ENCODE measurements at places on chromosomes 12 and 14.

- DNase-seq = no peak
Measured at GRCh38 chr12:87425942-87426554, 603.2 kb downstream of the C12orf50 start.

GRCh38 chr14:47857646-47858045, 182.2 kb upstream of the MDGA2 start:
- DNase-seq = no peak

GRCh38 chr14:54777395-54777794, 125.2 kb downstream of the GCH1 start:
- no peak for DNase-seq

DNA sequence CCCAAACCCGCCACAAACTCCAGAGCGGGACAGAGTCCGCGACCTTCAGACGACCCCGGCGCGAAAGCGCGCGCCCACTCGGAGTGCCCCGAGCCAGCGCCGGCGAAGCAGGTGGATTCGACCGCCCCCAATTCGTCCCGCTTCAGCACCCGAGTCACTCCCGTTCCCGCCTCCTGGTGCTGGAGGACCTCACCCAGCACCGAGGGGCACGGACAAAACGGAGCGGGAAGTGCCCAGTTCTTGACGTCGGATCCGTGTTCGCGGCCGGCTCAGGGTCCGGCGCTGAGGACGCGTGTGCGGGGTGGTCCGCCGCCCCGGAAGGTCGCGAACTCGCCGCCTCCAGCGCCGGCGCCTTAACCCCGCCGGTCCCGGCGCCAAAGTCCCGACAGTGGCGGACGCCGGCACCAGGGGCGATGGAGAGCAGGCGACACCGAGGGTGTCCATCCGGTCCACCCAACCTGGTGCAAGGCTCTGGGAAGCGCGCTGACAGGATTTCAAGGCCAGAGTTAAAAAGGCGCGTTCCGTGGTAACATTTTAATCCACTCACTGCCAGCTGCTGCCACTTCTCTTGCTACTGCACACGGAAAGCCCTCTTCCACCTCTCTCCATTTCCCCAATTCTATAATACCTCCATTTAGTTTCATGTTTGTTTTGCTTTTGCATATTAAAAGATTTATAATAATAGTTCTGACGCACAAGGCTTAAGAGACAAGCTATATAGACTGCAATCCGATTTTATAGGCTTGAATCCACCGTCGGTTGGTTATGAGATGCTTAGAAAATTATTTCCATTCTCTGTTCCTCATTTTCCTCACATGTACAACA, 240.0 kb upstream of the CPNE8 start:
- DNase-seq = peak; percentile 5

DNA sequence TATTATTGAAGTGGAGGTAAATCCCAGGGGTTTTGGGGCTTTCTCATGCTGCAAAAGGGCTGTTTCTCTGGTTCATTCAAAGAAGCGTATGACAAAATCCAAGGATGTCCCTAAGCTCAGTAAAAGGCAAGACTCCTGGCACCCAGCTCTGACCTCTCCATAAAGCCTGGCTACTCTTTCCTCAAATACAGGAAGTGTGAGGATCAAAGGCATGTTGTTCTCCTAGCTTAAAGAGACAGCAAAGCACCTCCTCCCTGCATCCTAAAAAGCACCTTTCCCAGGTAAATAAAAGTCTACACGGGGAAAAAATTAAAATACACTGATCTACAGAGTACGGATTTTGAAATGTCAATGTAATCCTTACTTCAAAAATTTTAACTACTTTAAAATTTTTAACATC, 118.6 kb downstream of the LMNTD1 start:
- no peak for DNase-seq

- no peak for DNase-seq
Measured at GRCh38 chr12:53700567-53700966, 24.7 kb upstream of the ATP5MC2 start.

GRCh38 chr12:52755533-52755932, 21.6 kb downstream of the KRT76 start:
- no peak for DNase-seq

DNA sequence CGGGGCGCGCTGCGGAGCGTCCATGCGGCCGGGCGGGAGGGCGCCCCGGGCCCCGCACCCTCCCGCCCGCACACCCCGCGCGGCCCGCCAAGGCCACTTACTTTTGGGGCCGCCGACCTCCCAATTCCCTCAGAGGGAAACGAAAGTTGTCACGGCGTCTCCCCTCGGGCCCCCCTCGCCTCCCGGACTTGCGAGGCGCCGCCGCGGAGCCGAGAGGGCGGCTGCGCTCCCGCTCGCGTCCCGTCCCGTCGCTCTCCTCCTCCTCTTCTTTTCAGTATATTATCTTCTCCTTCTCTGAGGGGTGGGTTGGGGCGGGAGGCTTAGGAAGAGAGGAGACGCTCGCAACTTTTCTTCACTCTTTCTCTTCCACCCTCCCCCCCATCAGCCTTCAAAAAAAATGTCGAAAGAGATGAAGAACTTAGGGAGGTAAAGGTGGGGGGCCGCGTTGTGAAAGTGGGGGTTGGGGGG, 613 bp downstream of the DUSP16 start:
- DNase-seq = peak; percentile 7

GRCh38 chr12:76037130-76038103, 5.8 kb upstream of the PHLDA1 start:
- no peak for DNase-seq

DNA sequence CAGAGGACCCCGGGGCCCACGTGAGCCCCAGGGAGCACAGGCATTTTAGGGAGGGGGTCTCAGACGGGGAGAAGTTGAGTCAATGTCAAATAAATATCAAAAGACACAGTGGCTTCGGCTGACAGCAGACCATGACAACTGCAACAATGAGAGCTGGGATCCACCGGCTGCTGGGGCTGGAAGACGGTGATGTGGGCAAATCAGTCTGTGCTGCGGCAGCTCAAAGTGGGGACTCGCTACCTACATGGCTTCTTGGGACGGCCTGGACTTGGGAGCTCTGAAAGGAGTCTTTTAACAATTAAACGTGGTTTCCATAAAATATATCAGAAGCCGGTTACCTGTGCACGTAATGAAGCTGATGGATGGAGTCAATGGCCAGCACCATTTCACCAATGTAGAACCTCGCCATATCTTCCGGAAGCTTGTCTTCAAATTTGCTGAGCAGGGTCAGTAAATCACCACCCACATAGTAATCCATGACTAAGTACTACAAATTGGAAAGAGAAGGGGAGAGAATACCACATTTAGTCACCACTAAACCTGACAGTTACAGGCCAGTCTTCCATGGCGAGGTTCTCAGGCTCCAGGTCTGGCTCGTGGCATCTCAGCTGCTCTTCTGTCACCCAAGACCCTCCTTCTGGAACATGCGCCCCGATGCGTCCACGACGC, 58.0 kb downstream of the CDC42BPB start:
- no peak for DNase-seq

DNA sequence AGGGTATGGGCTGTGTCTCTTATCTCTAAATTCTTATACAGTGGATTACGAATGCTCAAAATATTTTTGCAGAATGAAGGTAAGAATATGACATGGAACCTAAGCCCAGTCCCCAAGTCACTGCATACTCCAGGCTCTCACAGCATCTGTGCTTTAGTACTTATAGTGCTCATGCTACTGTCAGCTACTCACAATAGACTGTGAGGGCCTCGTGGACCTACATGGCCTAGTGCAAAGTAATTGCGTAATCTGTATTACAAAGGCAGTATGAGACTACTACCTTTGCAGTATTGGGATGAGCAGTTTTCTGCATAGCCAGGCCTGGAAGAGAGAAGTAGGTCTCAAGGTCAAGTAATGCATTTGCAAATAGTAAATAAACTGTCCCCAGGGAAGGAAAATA, 27.9 kb downstream of the VWF start:
- no peak for DNase-seq

DNA sequence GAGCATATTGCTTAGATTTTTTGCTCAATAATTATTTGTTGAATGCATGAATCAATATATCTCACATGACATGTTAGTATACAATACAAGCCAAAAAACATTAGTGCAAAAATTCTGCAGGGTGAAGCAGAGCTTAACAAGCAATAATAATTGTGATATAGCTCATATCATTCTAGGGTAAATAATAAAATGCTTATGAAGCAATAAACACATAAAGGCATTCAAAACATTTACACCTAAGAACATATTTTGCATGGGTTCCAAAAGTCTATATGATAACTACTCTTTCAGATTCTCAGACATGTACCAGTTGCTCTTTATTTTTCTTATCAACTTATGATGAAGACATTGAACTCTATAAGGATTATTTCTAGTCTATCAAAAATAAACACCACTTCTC, 886.2 kb downstream of the TRHDE start:
- no peak for DNase-seq

GRCh38 chr14:19743256-19743655, at the start of gene OR4Q3:
Gene OR4Q3 (plus strand): TSS chr14:19743571.
- no peak for DNase-seq

GRCh38 chr12:7872566-7873319, at the start of gene SLC2A14:
Gene SLC2A14 (minus strand): TSS chr12:7872915. CDS start chr12:7869880, 3,035 bp downstream.
- DNase-seq = no peak

- no peak for DNase-seq
Measured at GRCh38 chr12:77785211-77785610, 45.5 kb upstream of the NAV3 start.

- no peak for DNase-seq
Measured at GRCh38 chr14:96693987-96694386, 103.2 kb upstream of the VRK1 start.

DNA sequence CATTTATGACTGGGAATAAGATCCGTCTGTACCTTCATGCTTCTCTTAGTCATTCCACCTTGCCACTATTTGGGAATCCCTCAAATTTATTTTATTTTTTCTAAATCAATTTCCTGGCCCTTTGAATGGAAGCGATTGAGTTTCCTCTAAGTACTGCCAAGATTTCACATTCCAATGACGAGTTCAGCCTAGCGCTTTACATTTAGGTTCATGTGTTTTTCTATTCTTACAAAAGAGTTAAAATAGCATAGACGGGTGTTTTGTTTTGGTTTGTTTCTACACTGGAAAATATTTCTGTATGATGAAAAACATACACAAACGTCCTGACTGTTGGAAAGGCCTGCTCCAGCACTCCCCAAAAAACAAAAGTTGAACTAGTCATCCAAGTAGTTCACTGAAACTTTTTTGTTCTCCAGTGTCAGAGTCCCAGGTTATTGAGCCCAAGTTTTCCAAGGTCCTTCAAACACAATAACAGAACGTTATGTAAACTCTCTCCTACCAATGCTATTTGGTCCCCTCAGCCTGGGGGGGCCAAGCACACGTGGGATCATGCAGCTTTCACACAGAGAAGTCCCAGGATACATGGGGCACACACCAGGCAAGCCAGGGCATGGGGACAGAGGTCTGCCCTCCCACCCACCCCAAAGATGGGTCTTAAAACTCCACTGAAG, 74.8 kb upstream of the FOXN3 start:
- DNase-seq = no peak

DNA sequence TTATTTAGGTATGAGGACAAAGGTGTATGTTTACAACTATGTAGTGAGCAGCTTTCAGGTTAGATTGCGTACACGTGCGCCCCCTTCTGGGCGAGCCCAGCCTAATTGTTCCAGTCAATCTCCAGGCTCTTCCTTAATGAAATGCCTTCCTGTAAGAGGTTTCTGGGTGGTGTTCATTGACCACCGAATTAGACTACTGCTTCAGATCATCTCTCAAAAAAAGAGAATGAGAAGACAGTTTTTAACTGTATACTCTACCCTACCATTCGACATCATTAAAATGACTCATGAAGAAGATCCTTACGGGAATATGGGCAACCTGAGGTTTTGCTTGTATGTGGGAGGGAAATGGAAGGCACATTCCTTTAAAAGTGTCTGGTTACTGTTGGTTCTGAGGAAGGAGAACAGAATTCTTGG, 2.1 kb downstream of the LUM start:
- DNase-seq = peak; percentile 12

- DNase-seq = no peak
Measured at GRCh38 chr12:57011438-57012424, 4.6 kb downstream of the TAC3 start.

- DNase-seq = no peak
Measured at GRCh38 chr12:107669946-107670345, 15.7 kb upstream of the PWP1 start.

GRCh38 chr12:116693286-116694227, 44.3 kb downstream of the SPRING1 start:
- no peak for DNase-seq

GRCh38 chr12:52582486-52582885, 8.8 kb upstream of the KRT74 start:
- DNase-seq = no peak

- no peak for DNase-seq
Measured at GRCh38 chr12:72075891-72076557, 137.4 kb downstream of the TPH2 start.

- no peak for DNase-seq
Measured at GRCh38 chr14:24246765-24247212, 4.4 kb upstream of the TINF2 start.

DNA sequence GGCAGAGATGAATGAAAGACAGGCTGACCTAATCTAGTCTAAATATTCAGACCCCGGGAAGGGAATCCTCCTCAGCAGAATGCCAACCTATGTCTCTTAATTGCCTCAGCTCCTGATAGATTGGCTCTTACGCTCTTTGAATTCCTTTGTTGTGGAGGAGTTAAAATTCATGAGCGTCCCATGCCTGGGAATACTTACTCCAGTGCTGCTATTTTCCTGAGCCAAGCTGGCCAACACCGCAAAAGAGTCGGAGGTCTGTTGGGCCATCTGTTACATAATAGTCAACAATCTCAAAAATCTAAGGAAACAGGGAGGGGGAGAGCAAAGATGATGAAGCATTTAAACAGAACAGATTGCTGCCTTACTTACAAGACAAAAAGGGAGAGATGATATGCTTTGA, 182.8 kb downstream of the ASCL1 start:
- DNase-seq = no peak

DNA sequence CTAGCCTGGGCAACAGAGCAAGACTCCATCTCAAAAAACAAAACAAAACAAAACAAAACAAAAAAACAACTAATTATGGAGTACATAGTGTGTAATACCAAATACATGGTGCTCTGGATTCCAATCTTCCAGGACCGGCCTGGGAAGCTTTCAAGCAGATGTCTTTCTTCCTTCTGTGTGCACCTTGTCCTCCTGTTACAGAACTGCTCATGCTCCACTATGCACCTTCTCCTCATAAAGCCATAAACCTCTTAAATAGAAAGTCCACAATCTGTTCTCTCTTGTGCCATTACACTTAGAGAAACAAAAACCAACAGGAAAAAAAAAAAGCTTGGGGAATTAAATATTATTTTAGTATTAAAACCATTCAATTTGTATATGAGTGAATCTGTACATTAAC, 12.5 kb downstream of the MOK start:
- DNase-seq = no peak

GRCh38 chr12:67599691-67600090, 48.9 kb upstream of the DYRK2 start:
- DNase-seq = no peak

- peak; percentile 40 for DNase-seq
Measured at GRCh38 chr14:24232645-24233537, at the start of gene GMPR2. Gene GMPR2 (plus strand): TSS chr14:24232929. CDS start chr14:24233254, 325 bp downstream.

DNA sequence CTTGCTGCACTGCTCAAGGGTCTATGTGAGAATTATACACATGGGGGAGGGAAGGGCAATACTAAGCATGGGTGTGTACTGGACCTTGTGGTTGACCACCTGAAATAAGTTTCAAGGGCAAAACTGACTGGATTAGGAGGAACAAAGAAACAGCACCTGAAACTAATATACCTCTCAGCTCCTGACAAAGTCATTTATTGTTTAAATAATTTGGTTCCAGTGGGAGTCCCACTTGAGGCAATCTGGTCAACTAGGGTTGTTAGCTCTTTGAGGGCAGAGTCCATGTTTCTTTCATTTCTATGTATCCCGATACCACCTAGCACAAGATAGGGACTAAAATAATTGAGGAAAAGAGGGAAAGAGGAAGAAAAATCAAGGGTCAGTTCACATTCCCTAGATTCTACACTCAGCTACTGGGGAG, 45.5 kb downstream of the STXBP6 start:
- DNase-seq = no peak

GRCh38 chr12:123284669-123285068, 13.0 kb upstream of the CDK2AP1 start:
- no peak for DNase-seq
